ENCODE measurements at places on chromosomes 13 and 19. TPM values are rescaled to one million over a fixed set of nuclear protein-coding genes. Genes with fewer than 3 reads are reported as not detected.

Gene TTC9B
- total RNA-seq = not detected

Gene PPM1N
- not detected for total RNA-seq

Gene ZNF90
- not detected for total RNA-seq

Gene CPT1C
- 0.62 TPM for total RNA-seq

All from psoas muscle (tissue), 8 donors.